ENCODE measurements at places on chromosomes 2 and 18.

GRCh38 chr2:38610851-38611801 is 8.4 kb upstream of the HNRNPLL start:
- no peak for DNase-seq

- no peak for DNase-seq
These were observed 171.2 kb downstream of the ACOXL start for GRCh38 chr2:110903548-110903947.

DNA sequence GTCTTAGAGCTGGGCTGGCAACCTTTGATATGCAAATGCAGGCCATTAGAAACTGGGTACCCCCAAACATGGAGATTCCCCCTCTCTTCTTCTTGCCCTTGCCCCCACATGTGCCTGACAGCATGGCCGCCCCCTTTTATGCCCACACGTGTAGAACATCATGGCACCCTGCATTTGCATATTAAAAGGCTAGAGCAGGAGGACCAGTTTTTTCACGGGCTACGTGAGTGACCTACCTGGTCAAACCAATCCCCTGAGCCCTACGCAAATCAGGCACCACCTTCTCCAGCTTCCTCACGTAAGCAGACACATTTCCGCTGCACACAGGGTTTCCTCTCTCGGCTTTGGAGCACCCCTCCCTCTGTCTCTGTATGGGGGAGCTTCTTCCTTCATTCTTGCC is 110.9 kb upstream of the COPS8 start:
- DNase-seq = no peak

- no peak for DNase-seq
These were observed 119.0 kb downstream of the SMAD7 start for GRCh38 chr18:48831802-48832201.

- no peak for DNase-seq
These were observed 40.9 kb downstream of the KDM3A start for GRCh38 chr2:86482034-86482433.

All from activated CD4-positive, alpha-beta T cell treated with anti-CD3 and anti-CD28 coated beads, Interleukin-2, amount 50 U/mL, for 4 hours (primary cell).